Panc1 (cell line): ENCODE measurements at places on chromosomes 3 and 15. TPM values are rescaled to one million over a fixed set of nuclear protein-coding genes. Genes with fewer than 3 reads are reported as not detected.

The CCDC80 gene
- 0.64 TPM for total RNA-seq

The CAMK1 gene
- 9.7 TPM for total RNA-seq

The MNS1 gene
- 3.8 TPM for total RNA-seq

The SCAMP5 gene
- 11.2 TPM for total RNA-seq

The FAM3D gene
- not detected for total RNA-seq

The TMEM266 gene
- total RNA-seq = 0.21 TPM

The CHAC1 gene
- 15.5 TPM for total RNA-seq

The ZCWPW2 gene
- 0.82 TPM for total RNA-seq

The DCBLD2 gene
- total RNA-seq = 54.4 TPM

DNA sequence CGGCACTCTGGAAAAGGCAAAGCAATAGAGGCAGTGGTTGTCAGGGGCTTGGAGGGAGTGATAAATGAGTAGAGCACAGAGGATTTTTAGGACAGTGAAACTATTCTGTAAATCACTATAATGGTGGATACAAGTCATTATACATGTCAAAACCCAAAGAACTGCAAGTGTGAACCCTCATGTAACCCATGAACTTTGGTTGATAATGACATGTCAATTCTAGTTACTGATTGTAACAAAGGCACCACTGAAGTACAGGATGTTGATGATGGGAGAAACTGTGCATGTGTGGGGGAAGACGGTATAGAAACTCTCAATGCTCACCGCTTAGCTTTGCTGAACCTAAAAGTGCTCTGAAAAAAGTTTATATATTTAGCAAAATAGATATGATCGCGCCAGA is 36.0 kb downstream of the BTLA start:
- DNase-seq = no peak

GRCh38 chr3:153967260-153967659 is 153.9 kb upstream of the ARHGEF26 start:
- no peak for DNase-seq

DNA sequence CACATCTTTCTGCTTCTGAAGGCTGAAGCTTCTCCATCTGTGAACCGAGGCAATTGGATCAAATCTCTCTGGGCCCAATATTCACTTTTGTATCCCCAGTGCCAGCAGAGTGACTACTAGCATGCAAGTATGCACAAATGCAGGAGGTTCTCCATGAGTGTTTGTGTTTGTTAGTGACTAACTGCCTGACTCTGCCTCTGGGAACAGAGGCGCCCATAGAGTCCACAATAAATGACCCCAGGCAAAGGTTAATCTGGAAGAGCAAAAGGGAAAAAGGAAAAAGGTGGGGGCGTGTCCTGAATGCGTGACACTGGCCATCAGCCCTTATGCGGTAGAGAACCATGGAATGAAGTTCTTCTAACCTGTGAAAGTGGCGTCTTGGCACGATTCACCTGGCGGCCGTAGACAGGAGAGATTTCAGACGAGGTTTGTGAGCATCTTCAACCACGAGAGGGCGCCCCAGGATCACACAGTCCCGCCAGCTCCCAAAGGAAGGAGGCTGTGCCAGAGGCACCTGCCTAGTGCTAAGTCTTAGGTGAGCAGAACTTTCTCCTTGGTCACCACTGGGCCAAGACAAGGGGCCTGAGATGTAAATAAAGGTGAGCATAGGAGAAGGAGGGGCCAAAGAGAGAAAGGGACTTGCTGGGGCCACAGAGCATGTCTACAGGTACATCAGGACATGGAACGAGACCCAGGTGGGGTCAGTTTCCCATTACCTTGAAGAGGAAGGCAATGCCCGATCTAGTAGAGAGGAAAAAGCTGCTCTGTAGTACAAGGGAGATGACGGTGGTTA is 44.2 kb downstream of the RBPMS2 start:
- peak; percentile 54 for DNase-seq

DNA sequence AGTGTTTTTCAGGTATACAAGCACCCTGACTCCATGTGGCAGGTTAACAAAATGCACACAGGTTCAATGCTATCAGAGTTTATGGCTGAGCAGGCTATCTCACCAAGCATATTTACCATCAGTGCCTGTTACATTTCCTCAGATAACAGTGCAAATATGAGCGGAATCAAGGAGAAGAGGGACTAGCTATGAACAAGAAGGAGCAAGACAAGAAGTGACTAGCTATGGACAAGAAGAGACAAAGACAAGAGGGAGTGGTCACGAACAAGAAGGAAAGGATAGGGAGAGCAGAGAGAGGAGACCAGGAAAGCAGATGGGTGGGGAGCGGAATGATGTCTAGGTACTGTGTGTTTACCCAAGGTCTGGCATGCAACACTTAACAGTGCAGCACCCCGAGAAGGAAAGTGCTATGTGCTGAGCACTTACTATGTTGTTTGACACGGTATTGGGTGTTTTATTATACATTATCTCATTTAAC is 8.6 kb downstream of the ILDR1 start:
- no peak for DNase-seq

- DNase-seq = no peak
Measured at GRCh38 chr3:126539558-126540250, 15.7 kb downstream of the CHST13 start.

- DNase-seq = no peak
Measured at GRCh38 chr15:93372208-93372864, 283.3 kb upstream of the RGMA start.

DNA sequence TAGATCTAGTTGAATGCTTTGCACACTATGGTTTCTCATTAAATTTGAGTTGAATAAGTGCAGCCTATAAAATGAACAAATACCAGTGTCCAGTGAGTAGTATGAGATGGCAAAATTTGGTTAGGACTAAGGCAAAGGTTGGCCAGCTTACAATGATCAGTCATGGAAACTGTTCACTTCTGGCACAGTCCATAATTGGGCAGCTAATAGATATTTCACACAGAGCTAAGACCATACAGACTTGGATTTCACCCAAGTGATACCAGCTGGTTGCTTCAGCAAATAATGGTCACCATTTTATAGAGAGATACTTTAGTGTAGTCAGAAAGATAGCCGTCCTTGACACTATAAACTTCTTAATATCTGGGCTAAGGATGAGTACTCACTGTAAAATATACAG is 15.7 kb downstream of the GAP43 start:
- no peak for DNase-seq

DNA sequence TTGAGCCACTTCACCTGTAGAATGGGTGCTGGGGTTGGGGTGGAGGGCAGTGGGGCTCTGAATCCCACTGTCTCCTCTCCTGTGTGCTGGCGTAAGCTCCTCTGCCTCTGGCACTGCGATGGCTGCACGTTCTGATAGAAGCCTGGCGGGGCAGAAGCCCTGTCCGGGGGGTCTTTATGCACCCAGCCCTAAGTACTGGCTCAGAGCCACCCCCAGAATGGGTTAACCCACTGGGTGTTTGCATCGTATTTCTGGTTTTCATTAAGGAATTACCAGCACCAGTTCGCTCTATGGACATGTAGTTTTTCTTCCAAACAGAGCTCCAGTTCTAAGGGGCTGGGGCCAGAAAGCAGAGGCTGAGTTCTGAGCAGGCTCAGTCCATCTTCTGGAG is 37.7 kb upstream of the CDCP1 start:
- no peak for DNase-seq

DNA sequence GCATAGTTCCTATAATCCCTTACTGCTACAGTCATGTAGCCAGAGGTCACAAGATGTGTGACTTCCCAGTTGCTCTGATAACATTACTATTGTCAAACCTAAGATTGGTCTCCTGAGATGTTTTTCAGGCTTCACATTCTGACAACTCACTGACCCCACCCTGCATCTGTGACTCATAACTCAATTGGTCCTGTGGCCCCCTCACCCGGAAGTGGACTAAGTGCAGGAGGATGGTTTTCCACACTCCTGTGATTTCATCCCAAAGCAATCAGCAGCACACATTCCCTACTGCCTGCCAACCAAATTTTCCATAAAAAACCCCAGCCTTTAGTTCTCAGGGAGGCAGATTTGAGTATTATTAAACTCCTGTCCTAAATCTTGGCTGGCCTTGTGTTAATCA is 564.9 kb upstream of the ZNF385D start:
- DNase-seq = no peak

DNA sequence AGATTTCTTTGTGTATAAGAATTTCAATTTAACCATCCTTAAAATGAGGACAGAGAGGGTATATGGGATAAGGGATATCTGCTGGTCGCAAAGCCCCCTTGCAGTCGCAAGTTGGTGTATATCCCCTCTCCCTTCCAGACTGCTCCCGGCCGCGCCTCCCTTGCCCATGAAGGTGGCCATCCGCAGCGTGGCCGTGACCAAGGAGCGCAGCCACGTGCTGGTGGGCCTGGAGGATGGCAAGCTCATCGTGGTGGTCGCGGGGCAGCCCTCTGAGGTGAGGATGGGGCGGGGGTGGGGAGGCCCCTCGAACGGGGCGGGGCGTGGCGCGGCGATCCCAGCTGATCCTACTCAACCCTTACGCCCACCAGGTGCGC is 29.4 kb downstream of the NBEAL2 start:
- no peak for DNase-seq

DNA sequence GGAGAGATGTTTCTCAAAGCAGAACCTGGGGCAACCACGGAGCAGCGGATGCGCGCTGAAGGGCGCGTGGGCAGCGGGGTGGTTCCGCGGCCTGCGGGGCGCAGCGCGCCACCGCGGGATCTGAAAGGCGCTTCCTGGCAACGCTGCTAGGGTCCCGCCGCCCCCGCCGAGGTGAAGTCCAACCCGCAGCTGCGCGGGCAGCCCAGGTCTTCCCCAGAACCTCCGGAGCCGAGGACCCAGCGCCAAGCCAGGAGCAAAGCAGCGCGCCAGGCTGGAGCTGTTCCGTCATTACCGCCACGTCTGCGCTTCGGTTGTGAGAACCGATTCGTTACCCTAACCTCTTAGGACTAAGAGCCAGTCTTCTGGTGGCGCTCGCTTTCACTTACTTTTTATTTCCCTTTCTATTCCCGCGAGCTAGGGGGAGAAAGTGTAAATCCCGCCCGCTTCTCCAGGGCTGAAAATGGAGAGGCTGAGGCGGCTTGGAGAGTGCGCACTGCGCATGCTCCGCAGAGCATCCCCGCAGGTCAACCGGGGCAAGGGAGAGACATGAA is 3.2 kb upstream of the GABRG3 start:
- no peak for DNase-seq
